ENCODE measurements at places on chromosomes 12 and 14.

- DNase-seq = no peak
Measured at GRCh38 chr12:67915335-67915851, 73.9 kb upstream of the IFNG-AS1 start.

DNA sequence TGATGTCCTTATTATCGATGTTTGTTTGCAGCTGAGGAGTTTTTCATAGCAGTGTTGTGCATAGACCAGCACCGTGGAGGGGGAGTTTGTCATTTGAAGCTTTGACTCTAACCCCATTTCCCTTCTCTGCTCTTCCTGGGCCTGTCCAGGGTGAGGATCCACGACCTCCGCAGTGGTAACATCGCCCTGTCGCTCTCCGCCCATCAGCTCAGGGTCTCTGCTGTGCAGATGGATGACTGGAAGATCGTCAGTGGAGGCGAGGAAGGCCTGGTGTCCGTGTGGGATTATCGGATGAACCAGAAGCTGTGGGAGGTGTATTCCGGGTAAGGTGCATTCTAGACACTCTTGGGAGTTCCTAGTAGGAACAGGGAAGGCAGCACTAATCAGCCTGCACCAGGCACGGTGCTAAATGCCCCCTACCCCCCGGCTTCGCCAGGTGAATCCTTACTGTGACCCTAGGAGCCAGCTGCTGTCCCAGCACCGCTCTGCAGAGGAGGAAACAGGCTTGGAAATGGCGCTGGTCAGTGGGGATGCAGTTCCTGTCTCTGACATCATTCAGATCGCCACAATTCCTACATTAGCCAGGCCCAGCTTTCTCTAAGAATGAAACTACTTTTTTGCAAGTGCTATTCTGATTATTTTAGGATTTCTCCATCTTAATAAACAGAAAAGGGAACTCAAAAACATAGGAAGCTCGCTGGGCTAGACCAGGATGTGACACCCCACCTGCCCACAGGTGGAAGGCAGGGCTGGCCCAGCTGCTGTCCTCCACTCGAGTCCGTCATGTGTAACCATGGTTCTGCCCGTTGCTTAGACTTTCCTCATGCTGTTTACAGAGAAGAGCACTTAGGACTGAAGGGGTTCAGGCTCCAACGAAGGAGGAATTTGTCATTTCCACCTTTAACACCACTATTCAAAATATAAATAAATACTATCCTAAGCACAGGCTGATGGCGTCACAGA lies 74.9 kb downstream of the TESC start:
- DNase-seq = no peak

GRCh38 chr14:23143911-23144310 lies 24.9 kb upstream of the CEBPE start:
- DNase-seq = no peak

DNA sequence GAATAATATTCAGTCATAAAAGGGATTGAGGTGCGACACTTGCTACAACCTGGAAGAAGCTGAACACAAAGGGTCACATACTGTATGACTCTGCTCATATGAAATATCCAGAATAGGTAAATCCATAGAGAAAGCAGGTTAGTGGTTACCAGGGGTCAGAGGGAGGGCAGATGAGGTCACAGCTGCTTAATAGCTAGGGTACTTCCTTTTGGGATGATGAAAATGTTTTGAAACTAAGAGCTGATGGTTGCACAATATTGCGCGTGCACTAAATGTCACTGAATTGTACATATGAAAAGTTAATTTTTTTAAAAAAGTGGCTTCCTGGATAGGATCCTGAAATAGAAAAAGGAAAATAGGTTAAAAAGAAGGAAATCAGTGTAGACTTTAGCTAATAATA lies 23.8 kb downstream of the NEUROD4 start:
- no peak for DNase-seq

GRCh38 chr12:57190037-57190436 lies 26.6 kb upstream of the NXPH4 start:
- peak; percentile 86 for DNase-seq

DNA sequence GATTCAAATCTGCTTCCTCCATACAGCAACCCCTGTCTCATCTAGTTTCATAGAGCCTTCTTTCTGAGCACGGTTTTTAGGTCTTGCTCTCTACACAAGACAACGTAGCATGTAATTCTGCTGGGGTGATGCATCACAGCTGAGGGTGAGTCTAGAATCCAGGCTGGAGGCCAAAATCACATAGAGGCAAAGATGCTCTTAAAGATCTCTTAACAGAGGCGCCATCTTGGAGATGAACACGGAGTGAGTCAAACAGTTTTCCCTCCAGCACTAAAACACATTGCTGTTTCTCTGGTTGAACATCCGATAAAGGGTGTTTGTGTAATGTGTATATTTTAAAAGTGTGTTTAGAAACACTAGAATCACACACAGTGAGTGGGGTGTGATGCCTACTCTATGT lies 78.9 kb downstream of the NOS1 start:
- no peak for DNase-seq

DNA sequence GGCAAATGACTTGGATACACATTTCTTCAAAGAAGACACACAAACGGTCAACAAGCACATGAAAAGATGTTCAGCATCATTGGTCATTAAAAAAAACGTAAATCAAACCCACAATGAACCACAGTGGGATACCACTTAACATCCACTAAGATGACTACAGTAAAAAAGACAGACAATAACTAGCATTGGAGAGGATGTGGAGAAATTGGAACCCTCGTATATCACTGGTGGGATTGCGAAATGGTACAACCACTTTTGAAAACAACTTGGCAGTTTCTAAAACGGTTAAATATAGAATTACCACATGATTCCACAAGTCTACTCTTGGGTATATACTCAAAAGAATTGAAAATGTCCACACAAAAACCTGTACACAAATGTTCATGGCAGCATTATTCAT lies 25.2 kb upstream of the PPFIBP1 start:
- no peak for DNase-seq

GRCh38 chr12:95322326-95322725 lies 104.7 kb downstream of the VEZT start:
- DNase-seq = no peak

DNA sequence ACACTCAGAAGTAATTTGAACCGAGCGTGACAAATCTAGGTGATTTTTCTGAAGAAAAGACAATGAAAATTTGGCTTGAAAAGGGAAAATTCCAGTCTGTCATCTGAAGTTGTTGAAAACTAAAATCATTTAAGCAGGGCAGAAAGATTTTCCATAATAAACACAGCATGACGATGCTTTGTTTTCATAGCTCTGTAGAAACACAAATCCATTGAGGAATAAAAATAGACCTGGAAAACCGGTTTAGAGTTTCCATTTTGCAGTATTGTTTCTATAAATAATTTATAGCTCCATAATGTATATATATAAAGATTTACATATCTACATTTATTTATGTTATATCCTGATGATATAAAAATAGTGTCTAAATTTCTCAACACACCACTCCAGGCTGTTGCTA lies 1918.5 kb upstream of the FLRT2 start:
- no peak for DNase-seq

DNA sequence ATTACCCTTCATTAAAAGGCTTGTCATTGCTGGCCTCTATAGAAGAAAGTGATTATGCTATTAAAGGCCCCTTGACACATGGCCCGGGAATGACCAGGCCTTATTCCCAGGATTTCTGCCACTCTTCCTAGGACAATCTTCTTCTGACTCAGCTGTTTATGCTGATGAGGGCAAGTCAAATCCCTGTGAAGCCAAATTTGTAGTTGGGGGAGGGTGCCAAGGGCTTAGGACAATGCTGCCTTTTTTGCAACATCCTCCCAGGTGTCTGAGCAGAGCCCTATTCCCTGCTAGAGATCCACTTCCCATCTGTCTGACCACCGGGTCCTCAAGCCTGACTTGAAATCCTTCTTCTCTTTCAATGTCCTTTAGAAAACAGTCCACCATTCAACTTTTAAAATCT lies 230.7 kb upstream of the SRRM4 start:
- DNase-seq = no peak

DNA sequence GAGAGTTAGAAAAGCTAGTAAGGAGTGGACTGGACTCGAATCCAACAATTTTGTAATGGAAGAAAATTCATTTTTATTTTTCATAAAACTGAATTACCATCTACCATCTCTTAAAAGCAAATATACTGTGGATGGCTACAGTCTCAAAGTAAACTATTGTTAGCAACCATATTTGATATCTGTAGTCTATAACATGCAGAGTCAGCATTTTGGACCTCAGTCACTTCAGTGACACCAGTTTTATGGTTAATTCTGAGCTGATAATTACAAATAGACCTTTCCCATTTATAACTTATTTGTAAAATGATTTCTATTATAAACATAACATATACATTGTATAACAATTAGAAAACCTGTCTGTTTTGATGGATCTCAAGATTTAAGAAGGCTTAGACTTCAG lies 2.0 kb downstream of the KRAS start:
- no peak for DNase-seq

- no peak for DNase-seq
Measured at GRCh38 chr12:130498589-130499385, 161.1 kb downstream of the PIWIL1 start.

GRCh38 chr14:98014851-98015615 lies 1217.9 kb downstream of the VRK1 start:
- DNase-seq = no peak

- no peak for DNase-seq
Measured at GRCh38 chr12:40801082-40801481, 108.8 kb downstream of the CNTN1 start.

- DNase-seq = no peak
Measured at GRCh38 chr12:41683513-41684240, 461.0 kb downstream of the GXYLT1 start.

GRCh38 chr12:83172866-83173649 lies 486.4 kb downstream of the TMTC2 start:
- DNase-seq = no peak

DNA sequence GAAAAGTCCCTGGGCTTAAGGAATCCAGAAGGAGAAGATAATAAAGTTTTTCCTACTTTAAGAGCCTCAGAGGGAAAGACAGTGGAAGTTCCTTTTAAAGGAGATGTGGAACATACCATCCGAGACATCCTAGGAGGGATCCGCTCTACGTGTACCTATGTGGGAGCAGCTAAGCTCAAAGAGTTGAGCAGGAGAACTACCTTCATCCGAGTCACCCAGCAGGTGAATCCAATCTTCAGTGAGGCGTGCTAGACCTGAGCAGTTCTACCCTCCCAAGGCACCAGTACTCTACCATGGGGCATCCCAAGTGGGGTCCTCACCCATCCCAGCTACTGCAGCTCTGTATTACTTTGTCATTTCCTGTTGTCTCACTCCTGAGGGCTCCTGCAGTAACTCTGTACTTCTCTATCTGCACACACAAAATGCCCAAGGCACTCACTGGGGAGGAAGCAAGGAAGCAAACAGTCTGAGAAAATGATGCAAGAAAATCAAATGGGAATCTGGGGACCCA lies 3.8 kb downstream of the TINF2 start:
- no peak for DNase-seq

DNA sequence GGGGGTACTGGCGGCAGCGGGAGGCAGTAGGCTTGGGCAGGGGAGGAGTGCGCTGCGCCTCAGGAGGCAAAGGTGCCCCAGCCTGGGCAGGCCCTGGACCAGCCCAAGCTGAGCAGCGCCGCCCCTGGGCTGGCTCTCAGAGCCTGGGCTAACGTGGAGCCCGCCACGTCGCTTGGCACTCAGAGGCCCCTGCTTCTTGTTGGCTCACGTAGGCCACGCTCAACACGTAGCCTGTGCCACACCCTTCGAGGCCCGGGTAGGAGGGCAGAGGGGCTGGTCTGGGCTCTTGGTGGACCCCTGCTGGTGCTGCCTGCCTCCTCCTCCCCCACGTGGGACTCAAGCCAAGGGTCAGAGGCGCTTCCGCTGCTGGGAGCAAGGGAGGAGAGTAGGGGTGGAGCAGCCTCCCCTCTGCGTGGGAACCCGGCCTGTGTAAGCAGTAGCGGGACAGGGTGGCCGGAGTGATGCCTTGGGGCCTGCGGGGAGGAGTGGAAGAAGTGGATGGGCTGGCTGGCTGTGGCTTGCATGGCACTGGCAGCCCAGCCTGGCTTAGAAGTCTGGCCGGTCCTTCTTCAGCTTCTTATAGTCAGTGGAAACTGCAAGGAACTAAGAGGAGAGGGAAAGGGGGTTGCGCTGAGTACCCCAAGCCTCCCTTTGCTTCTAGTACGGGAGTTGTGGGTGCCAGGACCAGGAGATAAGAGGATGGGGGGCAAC lies 5.7 kb downstream of the SHMT2 start:
- DNase-seq = no peak

DNA sequence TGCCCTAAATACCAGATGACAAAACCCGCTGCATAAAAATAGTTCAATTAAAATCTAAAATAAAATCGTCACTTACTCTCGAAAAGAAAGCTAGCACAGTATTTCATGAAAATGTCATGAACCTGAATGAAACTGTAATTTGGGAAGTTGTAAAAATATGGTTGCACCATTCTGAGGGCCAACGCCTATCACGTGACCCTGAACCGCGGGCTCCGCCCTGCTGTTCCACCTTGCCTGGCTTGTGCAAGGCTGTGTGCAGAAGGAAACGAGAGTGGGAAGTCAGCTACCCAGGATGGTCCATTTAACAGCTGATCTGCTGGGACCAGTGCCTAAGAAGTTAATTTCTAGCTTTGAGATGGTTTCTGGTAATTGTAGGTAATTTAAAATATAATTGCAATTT lies 91.7 kb upstream of the BMP4 start:
- no peak for DNase-seq

DNA sequence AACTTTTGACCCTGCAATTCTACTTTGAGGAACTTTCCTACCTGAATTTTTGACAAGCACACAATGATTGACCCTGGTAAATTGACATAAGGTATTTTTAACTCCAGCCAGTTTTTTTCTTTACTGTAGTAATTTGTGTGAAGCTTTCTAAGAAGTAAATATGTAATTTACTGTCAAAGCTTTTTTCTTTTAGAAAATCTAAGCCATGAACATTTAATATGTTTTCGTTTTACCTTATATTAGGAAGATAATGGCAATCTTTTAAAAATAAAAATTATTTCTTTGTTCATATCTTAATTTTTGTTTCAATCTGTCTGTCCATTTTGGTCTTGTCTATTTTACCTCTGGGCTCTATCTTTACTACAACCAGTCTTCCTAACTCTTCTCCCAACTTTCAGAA lies 279.9 kb downstream of the FBXL14 start:
- DNase-seq = no peak

DNA sequence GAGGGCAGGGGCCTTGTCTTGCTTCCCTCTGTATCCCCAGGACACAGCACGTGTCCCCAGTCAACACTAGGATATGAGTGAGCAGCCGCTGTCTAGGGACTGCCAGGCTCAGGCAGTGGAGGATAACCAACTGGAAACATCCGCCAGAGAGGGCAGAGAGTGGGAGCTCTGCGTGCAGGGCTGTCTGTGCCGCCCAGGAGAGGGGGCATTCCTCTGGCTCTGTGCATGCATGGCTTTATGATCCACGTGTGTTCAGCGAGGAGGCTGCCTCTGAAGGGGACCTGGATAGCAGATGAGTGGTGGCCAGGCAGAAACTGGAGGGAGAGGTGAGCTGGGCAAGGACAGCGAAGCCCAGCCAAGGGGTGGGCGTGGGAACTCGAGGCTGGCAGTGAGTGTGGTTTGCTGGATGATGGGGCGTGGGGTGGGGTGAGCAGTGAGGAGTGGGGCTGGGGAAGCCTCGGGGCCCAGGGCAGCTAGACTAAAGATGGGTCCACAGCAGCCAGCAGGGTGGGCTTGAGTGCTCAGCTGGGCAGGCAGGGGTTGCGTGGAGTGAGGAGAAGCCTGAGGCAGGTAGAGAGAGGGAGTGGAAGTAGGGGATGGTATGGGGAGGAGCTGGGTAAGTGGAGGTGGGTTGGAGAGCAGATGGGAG lies 72.9 kb downstream of the PRIMA1 start:
- no peak for DNase-seq

Measured in NCI-H524 (cell line).